ENCODE measurements at places on chromosomes 2 and 18. TPM values are rescaled to one million over a fixed set of nuclear protein-coding genes. Genes with fewer than 3 reads are reported as not detected.

SLC16A14 gene
- not detected for polyA plus RNA-seq

ZSWIM2 gene
- polyA plus RNA-seq = not detected

LOXHD1 gene
- not detected for polyA plus RNA-seq

MBOAT2 gene
- polyA plus RNA-seq = not detected

CRIM1 gene
- 2.8 TPM for polyA plus RNA-seq

SERPINB12 gene
- polyA plus RNA-seq = not detected

DNA sequence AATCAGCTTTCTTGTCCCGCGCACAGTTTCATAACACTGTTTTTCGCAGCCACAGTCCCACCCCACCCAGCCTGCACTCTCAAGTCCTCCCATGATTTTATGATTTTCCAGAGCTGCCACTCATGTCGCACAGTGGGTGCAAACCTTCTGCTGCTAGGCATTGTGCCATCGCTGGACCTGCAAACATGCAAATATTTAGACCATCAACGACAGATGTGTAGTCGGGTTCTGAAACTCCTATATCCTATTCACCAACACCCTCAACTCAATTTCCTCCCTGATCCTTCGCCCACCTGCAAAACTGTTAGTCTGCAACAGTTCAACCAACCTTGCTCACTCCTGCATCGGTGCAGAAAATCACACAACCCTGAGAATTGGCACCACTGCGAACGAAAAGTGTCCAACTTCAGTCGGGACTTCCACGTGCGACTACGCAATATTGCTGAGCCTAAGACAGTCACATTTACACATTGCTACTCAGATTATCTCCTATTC lies 871 bp upstream of the ALS2 start:
- peak; percentile 6 for DNase-seq
- H3K36me3 ChIP-seq = no peaks in the 10 kb centered on the region
- H3K27me3 ChIP-seq = peaks cover 16% of the 10 kb centered on the region
- H3K4me3 ChIP-seq = peak overlapping the region; percentile 97

DNA sequence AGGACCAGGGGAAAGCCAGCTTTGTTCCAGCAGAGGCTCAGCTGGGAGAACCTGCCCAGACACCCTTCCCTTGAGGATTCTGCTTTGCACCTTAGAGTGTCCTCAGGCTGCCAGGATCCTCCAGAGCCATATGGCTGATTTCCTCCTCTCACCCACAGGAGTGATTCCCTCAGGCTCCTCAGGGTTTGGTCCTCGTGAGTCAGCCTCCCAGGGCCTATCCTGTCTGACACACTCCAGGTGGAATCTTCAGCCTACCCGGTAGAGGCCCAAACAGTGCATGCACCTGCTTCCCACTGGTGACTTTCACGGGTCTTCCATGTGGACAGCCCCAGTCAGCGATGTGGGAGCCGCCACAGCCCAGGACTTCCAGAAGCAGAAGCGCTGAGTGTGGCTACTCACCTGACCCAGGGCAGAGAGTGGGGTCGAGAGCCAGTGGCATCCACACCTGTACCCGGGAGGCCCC lies 73.3 kb downstream of the TFCP2L1 start:
- no peaks in the 10 kb centered on the region for H3K27me3 ChIP-seq
- DNase-seq = no peak
- no peaks in the 10 kb centered on the region for H3K4me1 ChIP-seq
- H3K4me3 ChIP-seq = no peak overlapping the region

DNA sequence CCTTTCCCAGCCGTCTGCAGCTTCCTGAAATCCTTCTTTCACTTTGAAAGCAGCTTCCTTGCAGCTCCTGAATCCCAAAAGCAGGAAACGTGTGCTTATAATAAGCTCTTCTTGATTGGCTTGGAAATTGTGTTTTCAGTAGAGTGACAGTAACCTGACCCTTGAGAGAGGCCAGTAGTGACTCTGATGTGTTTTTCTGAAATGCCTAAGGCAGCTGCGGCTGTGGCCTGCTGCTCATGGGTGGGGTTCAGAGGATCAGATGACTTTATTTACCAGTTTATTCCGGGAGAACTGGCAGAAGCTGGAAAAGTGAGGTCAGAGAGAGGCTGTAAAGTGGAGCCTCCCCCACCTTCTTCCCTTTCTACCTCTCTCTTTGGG lies 31.9 kb upstream of the RPIA start:
- no peak for DNase-seq
- no peak overlapping the region for H3K4me3 ChIP-seq

DNA sequence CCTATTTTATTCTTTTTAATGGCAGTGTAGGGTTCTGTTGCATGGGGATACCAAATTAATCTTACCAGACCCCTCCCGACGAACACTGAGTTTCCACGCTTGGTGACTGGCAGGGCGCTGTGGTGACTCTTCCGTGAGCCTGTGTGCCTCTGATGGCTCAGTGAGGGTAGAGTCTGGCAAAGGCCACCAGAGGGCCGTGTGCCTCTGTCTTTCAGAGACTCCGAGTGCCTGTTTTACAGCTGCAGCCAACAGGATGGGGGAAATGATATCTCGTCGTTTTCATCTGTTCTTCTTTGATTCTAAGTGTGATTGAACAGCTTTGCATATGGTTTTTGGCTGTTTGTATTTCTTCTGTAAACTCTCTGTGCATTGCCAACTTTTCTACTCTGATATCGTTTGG lies 99.8 kb downstream of the ZNF236 start:
- no peak overlapping the region for H3K4me3 ChIP-seq
- DNase-seq = peak; percentile 51
- peaks cover 8% of the 10 kb centered on the region for H3K4me1 ChIP-seq
- H3K36me3 ChIP-seq = peaks cover 39% of the 10 kb centered on the region
- peak overlapping the region; percentile 1 for H3K27ac ChIP-seq

DNA sequence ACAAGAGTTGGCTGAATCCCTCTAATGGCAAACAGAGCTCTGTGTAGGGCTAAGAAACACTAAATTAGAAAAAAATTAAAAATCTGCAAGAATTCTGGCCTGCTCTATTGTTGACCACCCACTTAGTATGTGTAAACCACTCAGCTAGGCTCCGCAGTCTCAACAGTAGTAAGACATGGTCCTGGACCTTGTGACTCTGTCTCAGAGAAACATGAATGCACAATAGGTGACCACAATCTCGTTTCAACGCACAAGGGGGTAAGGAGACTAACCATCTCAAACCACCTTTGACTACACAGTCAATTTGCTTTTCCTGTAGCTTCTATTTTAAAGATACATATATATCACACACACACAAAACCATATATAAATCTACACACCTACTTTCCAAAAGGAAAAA lies 16.5 kb downstream of the SEPTIN10 start:
- no peak for DNase-seq
- H3K4me3 ChIP-seq = no peak overlapping the region
- H3K4me1 ChIP-seq = no peaks in the 10 kb centered on the region
- H3K27me3 ChIP-seq = peaks cover 27% of the 10 kb centered on the region
